ENCODE measurements at places on chromosomes 2 and 18.

GRCh38 chr2:205545971-205546816 is 136.1 kb upstream of the NRP2 start:
- no peak overlapping the region for H3K4me3 ChIP-seq
- DNase-seq: no peak
- H3K27me3 ChIP-seq: no peaks in the 10 kb centered on the region
- H3K36me3 ChIP-seq: no peaks in the 10 kb centered on the region
- peaks cover 7% of the 10 kb centered on the region for H3K4me1 ChIP-seq
- no peak overlapping the region for H3K27ac ChIP-seq

- no peak overlapping the region for H3K27ac ChIP-seq
- H3K27me3 ChIP-seq: peaks cover 3% of the 10 kb centered on the region
Measured at GRCh38 chr18:77106331-77106730, 26.3 kb downstream of the MBP start.

GRCh38 chr2:172311921-172312345 is 115.5 kb upstream of the ITGA6 start:
- peaks cover 3% of the 10 kb centered on the region for H3K36me3 ChIP-seq
- no peak for DNase-seq
- peaks cover 26% of the 10 kb centered on the region for H3K4me1 ChIP-seq

DNA sequence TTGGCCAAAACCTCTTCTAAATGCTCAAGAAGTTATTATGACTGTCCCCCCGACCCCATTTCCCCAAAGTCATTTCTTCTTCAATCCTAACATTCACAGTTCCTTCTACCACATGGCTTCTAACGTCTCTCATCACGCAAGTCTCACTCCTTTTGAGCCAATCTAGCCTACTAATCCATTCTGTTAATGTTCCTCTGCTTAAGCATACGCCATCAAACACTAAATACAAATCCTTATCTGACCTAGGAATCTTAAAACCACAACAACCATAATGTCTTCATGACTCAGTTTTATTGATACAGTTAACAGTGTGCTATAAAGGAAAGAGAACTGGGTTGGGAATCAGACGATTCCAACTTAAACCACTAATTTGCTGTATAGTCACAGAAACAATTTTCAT is 23.9 kb downstream of the HNRNPLL start:
- DNase-seq: no peak
- H3K27me3 ChIP-seq: no peaks in the 10 kb centered on the region
- no peaks in the 10 kb centered on the region for H3K4me1 ChIP-seq
- H3K4me3 ChIP-seq: no peak overlapping the region

DNA sequence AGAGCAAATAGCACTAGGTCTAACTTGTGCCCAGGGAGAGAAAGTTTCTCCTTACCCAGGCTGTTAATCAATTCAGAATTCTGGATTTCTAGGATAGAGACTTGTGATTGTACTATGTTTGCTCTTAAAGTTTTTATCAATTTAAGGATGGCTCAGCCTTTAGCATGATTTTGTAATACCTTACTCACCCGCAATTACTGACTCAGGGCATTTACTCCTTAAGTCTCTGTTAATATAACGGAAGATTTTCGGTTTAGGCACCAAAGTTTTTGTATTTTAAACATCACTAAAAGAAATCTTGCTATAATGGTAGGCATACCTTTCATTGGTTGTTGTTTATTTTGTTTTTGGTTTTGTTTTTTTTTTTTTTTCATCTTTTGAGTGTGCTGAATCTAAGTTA is 358.2 kb downstream of the RBM43 start:
- no peaks in the 10 kb centered on the region for H3K4me1 ChIP-seq
- DNase-seq: no peak
- no peak overlapping the region for H3K4me3 ChIP-seq
- H3K36me3 ChIP-seq: no peaks in the 10 kb centered on the region
- H3K27ac ChIP-seq: no peak overlapping the region

DNA sequence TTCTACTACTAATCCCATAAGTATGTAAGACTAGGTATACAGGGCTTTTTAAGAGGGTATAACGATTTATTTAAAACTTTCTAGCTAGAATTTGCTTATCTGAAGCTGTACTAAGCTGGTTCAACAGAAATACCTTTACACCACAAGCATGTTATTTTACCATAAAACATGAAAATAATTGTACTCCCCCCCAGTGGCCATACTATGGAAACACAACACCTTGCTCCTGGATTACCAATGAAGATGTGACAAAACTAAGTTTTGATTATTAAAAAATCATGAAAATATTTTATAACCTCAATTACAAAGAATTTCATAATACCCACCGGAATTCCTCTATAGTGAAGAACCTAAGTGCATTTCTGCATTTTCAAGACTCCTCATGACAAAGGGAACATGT is 27.3 kb downstream of the LPIN2 start:
- DNase-seq: no peak
- no peaks in the 10 kb centered on the region for H3K36me3 ChIP-seq
- H3K4me3 ChIP-seq: no peak overlapping the region
- peaks cover 14% of the 10 kb centered on the region for H3K4me1 ChIP-seq
- no peak overlapping the region for H3K27ac ChIP-seq

DNA sequence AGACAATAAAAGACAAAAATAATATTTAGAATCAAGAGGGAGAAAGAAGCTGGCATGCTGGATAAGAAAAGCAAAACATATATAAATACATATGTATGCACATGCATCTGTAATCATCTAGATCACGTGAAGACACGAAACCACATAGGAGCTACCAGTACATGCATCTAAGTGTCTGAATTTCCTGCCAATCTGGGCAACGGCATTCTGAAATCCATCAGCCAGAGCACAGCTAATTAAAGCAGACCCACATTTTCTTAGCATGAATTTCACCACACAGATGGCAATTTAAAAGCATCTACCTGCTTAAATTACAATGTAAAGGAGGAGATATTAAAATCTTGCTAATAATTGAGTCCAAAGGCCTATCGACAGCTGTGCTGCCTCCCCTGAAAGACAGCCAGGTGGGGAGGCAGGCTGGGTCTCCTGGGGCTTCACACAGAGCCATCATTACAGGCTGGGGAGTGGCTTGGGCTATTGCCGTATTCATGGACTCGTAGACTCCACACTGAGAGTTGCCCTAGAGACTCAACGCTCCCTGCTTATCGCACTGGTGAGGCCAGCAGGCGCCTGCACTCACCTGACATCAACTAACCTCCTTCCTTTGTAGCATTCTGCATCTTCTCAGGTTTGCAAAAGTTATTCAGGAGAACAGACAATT is 272.5 kb upstream of the PXDN start:
- H3K36me3 ChIP-seq: no peaks in the 10 kb centered on the region
- H3K4me3 ChIP-seq: no peak overlapping the region
- H3K27me3 ChIP-seq: peaks cover 3% of the 10 kb centered on the region
- H3K4me1 ChIP-seq: peaks cover 23% of the 10 kb centered on the region
- no peak overlapping the region for H3K27ac ChIP-seq

GRCh38 chr2:161166538-161167409 is 6.5 kb downstream of the TANK start:
- H3K27me3 ChIP-seq: no peaks in the 10 kb centered on the region
- no peak for DNase-seq
- no peak overlapping the region for H3K4me3 ChIP-seq
- peaks cover 23% of the 10 kb centered on the region for H3K4me1 ChIP-seq
- no peaks in the 10 kb centered on the region for H3K36me3 ChIP-seq

GRCh38 chr2:63676135-63676534 is 87.4 kb downstream of the MDH1 start:
- H3K27me3 ChIP-seq: peaks cover 2% of the 10 kb centered on the region
- H3K4me3 ChIP-seq: no peak overlapping the region
- no peaks in the 10 kb centered on the region for H3K4me1 ChIP-seq

DNA sequence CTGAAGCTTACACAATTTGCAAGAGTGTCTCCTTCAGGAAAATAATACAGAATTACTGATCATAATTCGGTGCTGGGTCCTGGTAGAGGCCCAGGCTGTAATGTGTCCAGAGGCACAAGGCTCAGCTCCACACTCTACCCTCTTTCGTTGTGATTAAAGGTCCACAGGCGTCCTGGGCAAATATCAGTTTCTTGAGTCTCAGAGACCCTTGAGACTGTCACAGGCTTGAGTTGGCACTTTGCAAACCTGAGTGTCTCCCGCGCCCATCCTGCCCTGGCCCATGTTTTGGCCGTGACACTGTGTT is 46.9 kb upstream of the SMAD7 start:
- peaks cover 5% of the 10 kb centered on the region for H3K4me1 ChIP-seq
- H3K36me3 ChIP-seq: no peaks in the 10 kb centered on the region
- peaks cover 5% of the 10 kb centered on the region for H3K27me3 ChIP-seq
- DNase-seq: no peak

DNA sequence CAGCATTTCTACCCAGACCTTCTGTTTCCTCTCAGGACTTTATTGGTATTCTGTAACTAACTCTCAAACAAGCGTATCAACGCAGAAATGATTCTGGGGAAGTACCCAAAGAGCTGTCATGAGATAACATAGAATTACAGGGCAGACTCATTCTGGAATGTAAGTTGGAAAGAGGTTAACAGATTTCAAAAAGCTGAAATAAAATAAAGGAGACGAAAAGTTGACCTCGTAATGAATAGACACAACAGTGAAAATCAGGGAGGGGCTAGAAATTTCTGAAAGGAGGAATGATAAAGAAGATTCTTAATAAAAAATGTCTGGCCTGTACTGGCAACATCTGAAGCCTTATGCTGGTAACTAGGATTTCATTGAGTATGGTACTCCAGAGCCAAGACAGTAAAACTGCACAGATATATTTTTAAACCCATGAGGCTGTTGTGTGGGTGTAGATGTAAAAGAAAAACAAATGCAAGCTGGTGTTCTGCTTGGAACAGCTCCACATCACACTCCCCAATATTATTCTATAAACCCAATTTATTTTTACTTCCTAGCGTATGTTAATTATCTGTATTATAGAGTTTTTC is 23.9 kb downstream of the RBMS1 start:
- no peaks in the 10 kb centered on the region for H3K36me3 ChIP-seq
- H3K27me3 ChIP-seq: peaks cover 1% of the 10 kb centered on the region
- no peak overlapping the region for H3K27ac ChIP-seq
- H3K4me1 ChIP-seq: peaks cover 17% of the 10 kb centered on the region

- H3K27me3 ChIP-seq: peaks cover 5% of the 10 kb centered on the region
- no peak overlapping the region for H3K4me3 ChIP-seq
- H3K4me1 ChIP-seq: peaks cover 8% of the 10 kb centered on the region
- H3K36me3 ChIP-seq: no peaks in the 10 kb centered on the region
- DNase-seq: no peak
- no peak overlapping the region for H3K27ac ChIP-seq
Measured at GRCh38 chr2:233039846-233040530, 7.5 kb downstream of the NEU2 start.

DNA sequence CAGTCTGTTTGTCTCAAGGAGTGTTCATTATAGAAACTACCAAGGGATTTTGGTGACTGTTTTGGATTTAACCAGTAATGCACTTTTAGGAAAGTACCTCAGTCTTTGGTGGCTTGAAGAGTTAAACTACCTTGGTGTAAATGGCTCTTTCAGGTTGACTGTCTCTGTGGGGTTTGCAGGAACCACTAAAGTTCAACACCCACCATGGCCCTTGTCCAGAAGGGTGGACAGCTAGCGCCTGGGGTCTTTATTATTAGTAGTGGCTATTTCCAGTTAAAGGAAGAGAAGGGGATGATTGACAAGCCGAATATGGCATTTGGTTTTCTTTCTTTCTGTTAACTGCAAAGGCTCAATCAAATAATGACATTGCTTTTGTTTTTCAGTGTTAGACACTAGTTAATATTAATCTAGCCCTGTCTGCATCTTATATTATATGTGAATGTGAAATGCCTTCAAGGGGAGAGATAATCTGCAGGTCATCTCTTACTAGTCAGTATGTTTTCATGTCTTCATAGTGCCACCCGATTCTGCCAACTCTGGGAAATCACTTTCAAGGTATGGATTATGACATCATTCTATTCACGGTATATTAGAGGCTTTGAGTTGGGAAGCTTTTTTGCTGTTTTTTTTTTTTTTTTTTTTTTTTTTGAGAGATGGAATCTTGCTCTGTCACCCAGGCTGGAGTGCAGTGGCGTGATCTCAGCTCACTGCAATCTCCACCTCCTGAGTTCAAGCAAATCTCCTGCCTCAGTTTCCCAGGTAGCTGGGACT is 56.4 kb downstream of the MAP4K4 start:
- H3K27me3 ChIP-seq: peaks cover 9% of the 10 kb centered on the region
- H3K27ac ChIP-seq: no peak overlapping the region
- peaks cover 68% of the 10 kb centered on the region for H3K4me1 ChIP-seq
- H3K4me3 ChIP-seq: no peak overlapping the region
- DNase-seq: no peak
- H3K36me3 ChIP-seq: peaks cover 10% of the 10 kb centered on the region

DNA sequence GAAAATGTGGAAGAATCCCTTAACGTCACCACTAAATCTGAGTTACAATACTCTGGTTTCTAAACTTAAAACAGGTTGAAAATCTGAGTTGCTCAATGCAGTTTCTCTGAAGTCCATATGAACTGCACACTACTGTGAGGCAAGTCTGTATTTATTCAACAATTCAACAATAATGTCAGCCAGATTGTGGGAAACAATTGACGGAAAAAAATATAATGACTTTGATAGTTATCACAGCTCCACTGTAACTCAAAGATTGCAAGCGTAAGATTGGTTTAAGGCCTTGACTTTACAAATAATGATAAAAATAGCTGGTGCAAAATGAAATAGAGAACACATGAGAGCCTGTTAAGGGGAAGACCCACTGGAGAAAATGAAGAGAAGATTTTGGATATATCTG is 219.4 kb upstream of the CCDC150 start:
- no peaks in the 10 kb centered on the region for H3K27me3 ChIP-seq
- no peaks in the 10 kb centered on the region for H3K4me1 ChIP-seq

DNA sequence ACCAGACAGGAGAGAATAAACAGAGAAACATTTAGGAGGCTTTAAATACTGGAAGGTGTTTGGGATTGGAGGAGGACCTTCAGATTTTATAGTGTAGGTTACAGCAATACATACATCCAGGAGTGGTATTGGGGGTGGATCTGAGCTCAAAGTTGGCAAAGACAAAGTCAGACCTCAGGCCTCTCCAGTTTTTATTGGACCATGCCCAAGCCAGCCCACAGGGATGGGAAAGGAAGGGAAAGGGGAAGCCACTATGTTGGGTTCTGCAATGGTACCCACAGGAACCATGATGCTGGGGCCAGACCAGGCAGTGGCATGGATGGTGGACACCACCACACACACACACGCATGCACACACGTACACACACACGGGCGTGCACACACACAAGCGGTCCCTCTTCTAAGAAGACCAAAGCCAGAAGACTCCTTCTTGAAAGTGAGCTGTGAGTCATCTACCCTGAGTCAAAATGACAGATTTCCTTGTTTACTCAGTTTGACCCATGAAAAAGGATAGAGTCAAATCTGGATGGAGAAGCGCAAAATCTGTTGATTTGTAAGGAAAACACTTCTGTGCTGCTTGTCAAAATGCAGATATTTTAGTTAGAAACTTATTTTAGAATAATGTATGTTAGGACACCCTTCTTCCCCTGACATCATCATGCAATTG is 87.9 kb downstream of the TRABD2A start:
- H3K4me1 ChIP-seq: no peaks in the 10 kb centered on the region
- H3K36me3 ChIP-seq: no peaks in the 10 kb centered on the region
- no peaks in the 10 kb centered on the region for H3K27me3 ChIP-seq
- no peak overlapping the region for H3K4me3 ChIP-seq
- DNase-seq: no peak
- no peak overlapping the region for H3K27ac ChIP-seq

Data from endothelial cell (in vitro differentiated cells).